ENCODE measurements at places on chromosomes 7 and 10.

DNA sequence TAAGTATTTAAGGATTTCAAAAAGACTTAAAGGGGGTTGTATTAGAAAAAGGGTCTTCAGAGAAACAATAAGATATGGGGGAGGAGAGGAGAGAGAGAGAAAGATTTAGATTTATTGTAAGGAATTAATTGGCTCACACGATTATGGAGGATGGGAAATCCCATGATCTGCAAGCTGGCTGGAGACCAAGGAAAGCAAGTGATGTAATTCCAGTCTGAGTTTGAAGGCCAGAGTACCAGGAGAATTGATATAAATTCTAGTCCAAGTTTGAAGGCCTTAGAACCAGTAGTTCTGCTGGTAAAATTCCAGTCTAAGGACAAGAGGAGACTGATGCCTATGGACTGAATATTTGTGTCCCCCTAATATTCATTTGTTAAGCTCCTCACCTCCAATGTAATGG is 20.6 kb upstream of the SLC13A1 start:
- DNase-seq: no peak

DNA sequence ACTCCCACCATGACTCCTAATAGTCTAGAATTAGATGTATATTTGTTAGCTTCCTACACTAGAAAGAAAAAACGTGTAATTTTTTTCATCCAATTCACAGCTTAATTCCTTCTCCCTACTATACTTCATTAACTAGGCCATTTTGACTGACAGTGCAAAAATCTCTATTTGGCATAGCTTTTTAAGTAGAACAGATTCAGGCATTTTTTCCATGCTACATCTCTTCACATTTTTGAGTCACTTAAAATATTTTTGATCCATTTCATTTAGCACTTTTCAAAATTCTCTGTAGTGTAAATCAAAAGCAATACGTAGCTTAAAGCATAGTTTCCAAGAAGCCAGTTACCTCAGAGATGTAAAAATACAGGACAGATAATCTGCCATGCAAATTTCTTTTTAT is 391.1 kb upstream of the NPVF start:
- DNase-seq: no peak

GRCh38 chr7:137120690-137121089 is 222.8 kb downstream of the PTN start:
- no peak for DNase-seq

DNA sequence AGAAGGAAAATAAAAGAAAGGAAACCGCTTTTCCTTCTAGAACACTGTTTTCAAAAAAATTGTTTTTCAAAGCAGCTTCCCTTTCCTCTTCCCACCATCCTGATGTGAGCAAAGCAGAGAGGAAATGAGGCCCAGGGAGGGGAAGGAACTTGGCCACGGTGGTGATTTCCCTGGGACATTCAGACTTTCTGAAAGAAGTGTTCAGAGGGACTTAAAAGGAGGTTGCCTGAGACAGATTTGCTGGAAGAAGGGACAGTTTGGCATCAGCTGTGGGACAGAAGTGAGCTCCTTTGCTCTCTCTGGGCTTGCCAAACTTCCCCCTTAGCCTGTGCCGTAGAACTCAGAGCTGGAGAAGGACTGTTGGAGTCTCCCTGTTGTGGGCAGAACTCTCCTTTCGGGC is 30.3 kb downstream of the ADCYAP1R1 start:
- no peak for DNase-seq

- no peak for DNase-seq
These were observed 94.8 kb upstream of the CDK13 start for GRCh38 chr7:39855325-39855674.

DNA sequence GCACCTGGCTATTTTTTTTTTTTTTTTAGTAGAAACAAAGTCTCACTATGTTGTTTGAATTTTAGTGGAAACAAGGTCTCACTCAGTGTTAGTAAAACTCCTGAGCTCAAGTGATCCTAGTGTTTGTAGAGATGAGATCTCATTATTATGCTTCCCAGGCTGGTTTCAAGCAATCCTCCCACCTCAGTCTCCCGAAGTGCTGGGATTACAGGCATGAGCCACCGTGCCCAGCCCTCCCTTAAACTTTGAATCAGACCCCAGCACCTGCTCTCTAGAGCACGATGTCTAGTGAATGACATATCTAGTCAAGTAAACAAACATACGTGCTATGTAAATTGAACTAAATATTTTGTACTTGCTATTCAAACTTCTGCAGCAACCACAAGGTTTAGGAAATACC is 105.6 kb upstream of the MYO3A start:
- DNase-seq: no peak

DNA sequence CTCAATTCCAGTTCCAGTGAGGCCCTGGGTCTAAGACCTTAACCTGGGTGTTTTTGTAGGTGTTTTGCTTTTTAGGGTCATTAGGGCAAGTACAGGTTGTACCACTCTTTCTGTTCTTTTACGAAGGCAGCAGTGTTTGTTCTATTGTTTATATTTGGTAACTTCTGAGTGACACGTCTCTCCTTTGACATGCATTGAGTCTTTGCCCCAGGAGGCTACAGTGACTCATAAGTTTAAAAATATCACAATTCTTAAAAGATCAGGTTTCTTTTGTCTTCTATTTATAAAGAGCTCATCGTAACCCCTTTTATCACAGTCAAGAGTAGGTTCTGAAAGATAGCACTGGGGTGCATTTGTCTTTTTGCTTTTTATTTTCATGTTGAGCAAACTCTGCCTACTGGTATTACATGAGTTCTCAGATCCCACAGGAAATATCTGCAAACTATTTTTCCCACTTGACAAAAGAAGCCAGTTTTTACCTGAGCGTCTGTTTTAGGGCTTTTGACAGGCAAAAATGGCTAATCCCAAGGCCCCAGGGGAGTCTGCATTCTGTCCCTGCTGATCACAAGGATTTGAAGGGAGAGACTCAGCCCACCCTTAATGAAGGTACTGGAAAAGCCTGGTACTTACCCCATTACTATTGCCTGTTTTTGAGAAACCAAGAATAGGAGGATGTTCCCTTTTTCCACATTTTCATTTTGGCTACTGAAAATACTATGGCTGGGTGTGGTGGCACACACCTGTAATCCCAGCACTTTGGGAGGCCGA is 7.9 kb downstream of the NUDT13 start:
- no peak for DNase-seq

- DNase-seq: no peak
These were observed 39.6 kb downstream of the C10orf71 start for GRCh38 chr10:49338604-49339003.

DNA sequence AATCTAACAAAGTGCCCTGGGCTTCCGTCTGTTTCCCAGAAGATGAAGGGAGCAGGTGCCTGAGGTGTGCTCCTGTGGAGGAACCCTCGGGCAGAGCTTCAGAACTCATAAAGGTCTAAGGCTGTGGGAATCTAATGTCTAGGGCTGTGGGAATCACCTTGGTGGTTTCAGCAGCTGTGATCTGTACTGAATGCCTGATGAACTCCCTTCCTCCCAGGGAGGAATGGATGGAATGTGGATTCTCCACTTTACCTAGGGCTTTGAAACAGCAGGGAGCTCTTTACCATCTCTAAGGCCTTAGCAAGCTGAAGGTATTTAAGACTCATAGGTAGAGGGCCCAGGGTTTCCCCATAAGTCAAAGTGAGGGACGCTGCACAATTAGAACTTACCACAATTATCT is 36.0 kb upstream of the SEMA3E start:
- no peak for DNase-seq

GRCh38 chr7:158240801-158241200 is 346.8 kb downstream of the PTPRN2 start:
- no peak for DNase-seq

GRCh38 chr7:16817536-16817935 is 12.7 kb upstream of the AGR2 start:
- no peak for DNase-seq

DNA sequence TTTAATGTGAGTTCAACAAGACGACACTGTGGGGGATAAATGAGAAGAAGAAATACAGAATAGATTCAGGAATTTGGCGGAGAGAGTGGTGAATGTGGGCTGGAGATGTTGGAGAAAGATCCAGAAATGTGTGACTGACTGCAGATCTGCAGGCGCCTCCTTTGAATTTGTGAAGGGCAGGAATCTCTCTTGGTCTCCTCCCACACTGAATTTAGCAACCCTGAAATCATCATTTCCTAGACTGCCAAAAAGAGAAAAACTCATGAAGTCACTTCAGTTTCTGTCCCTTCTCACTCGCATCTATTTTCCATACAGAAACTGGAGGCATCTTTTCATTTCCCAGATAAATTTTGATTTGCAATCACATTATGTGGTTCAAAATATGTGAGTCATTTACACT is 128.7 kb downstream of the GNAI1 start:
- no peak for DNase-seq

GRCh38 chr10:32061440-32061839 is 5.2 kb upstream of the KIF5B start:
- DNase-seq: no peak

- DNase-seq: peak; percentile 25
These were observed 70.8 kb upstream of the UCN3 start for GRCh38 chr10:5293691-5294550.

GRCh38 chr10:15245530-15245929 is 77.0 kb upstream of the NMT2 start:
- no peak for DNase-seq

GRCh38 chr7:55526770-55527169 is 45.5 kb downstream of the VOPP1 start:
- no peak for DNase-seq

DNA sequence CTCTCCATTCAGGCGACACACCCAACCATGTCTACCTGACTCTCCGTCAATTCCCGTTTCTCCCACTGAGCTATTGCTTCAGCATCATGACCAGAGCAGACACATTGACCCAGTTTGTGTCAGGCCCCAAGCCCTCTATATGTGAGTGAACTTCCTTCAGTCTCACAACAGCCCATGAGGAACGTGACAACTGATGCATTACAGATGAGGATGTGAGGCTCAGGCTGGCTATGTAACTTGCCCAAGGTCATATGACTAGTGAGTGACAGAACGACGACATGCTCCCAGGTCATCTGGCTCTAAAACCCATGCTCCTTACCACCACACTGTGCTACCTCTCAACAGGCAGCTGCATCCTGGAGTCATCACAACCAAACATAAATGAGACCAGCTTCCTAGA is 3.7 kb downstream of the TMEM140 start:
- no peak for DNase-seq

- DNase-seq: no peak
These were observed 263.9 kb downstream of the ELFN1 start for GRCh38 chr7:1934017-1934416.

GRCh38 chr10:1089017-1089689 is 33.0 kb downstream of the WDR37 start:
- DNase-seq: no peak

DNA sequence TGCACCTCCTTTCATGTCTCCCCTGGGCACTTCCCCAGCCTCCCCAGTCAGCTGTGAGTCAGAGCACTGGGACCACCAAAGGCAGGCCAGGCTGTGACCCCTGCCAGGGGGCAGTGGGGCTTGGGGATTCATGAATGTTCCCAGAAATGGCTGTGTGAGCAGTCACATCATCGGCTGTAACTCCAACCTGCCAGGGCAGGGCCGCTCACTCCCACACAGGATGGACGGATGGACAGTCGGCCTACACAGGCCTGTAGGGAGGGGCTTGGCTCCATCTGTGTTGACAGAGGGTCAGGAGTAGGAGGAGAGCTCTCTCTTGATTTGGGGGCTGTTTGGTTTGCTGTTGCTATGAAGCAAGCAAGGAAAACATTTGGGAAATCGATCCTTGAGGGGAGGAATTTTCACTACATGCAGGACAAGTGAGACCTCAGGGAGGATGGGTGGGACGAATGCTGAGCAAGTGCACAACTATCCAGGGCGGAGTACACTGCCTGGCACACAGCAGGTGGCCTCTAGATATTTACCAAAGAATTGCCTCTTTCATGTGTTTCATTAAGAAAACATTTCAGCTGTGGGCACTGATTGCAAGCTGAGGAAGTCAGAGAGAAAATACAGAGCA is 2.9 kb upstream of the IGFBP1 start:
- DNase-seq: no peak

GRCh38 chr7:40836218-40836617 is 701.4 kb downstream of the SUGCT start:
- DNase-seq: no peak

- no peak for DNase-seq
These were observed 724.5 kb upstream of the POT1 start for GRCh38 chr7:125654076-125654475.

GRCh38 chr7:49702099-49702498 is 71.3 kb upstream of the VWC2 start:
- no peak for DNase-seq

- no peak for DNase-seq
These were observed 4.9 kb downstream of the PTEN start for GRCh38 chr10:87868277-87868676.

DNA sequence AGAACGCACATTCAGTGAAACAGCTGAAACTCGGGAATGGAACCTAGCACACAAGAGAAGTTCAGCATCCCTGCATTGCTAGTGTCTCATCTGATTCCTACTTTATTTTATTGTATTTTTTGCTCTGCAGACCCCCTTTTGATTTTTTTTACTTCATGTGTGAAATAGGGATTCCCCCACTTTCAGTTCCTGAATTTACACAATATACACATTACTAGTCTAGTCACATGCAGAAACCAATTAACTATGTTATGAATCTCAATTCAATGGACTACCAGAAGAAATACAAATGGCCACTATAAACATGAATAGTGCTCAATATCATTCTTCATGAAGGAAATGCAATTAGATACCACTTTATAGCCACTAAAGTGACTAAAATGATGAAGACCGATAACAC is 386.1 kb upstream of the COBL start:
- no peak for DNase-seq

DNA sequence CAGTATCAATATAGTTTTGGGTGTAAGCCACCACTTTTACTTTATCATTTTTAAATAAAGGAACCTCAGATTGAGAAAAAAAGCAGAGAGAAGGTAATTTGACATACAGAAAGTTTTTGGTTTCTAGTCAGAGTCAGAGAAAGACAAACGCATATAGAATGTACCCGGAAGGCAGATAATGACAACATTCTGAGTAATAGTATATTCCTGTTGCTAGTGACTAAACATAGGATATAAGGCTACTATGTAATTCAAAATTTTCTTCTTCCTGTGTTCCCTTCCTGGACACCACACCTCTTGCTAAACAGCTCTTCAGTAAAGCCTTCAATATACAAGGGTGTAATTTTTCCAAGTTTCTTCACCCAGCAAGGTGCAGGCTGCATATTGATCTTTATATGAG is 597.6 kb downstream of the PCDH15 start:
- no peak for DNase-seq

DNA sequence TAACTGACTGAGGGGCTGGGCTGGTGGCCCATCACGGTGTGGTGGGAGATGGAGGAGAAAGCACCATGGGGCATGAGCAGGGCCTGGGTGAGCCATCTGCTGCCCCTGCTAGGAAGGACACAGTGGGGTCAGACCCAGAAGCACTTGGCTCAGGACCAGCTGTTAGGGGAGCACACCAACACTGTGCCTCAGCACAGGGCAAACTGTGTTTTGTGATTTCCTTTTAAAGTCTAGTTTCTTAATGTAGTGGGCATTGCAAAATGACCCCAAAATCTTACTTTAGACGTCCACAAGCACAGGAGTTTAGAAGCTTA is 41.2 kb downstream of the NCAPG2 start:
- no peak for DNase-seq

- DNase-seq: no peak
These were observed 63.1 kb downstream of the PRR15 start for GRCh38 chr7:29626730-29627129.

GRCh38 chr10:87519582-87519981 is 14.9 kb downstream of the MINPP1 start:
- DNase-seq: no peak

- DNase-seq: no peak
These were observed 64.8 kb upstream of the LOXL4 start for GRCh38 chr10:98332623-98333269.

- DNase-seq: no peak
These were observed 27.6 kb downstream of the SLC35G1 start for GRCh38 chr10:93921338-93921737.

GRCh38 chr7:37452346-37452745 is 3.7 kb upstream of the ELMO1 start:
- DNase-seq: no peak

Data from T-helper 22 cell (primary cell).